ENCODE measurements at places on chromosomes 11 and 22.

DNA sequence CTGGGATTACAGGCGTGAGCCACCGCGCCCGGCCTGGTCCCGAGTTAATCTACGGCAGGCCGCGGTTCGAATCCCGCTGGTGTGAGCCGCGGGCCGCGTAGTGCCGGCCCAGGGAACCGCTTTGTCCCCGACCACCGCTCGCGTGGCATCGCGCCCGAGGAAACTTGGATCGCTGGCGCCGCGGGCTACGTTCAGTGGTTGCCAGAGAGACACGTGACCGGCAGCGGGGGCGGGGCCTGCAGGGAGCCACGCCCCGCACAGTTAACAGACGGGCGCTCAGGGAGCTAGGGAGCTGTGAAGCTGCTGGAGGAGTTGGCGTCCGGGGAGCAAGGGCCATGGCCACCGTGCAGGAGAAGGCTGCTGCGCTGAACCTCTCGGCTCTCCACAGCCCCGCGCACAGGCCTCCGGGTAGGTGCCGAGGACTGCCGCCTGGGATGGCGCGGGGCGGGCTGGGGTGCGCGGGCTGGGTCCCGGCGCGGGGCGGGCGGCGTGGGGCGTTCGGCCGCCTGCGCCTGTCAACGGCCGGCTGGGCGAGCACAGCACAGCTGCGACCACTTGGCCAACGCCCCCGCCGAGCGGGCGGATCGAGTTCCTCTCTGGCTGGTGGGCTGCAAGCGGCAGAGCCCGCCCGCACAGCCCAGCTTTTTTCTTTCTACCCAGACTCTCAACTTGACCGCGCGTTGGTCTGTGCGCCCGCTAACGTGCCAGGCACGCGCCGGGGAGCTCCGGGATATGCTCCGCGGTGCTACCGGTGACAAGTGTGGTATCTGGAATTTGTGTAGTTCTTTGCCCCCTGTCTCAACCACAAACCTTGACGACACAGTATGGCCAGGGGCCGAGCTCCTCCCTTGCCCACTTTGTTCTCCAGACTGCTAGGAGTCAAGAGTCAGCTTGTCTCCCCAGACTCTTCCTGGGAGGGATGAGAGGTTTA is at the start of gene DEPDC7:
Gene DEPDC7, plus strand, starts transcription at position 258 of the 931 bp plus-strand sequence. Its CDS starts 78 bp downstream, at position 336.
- DNase-seq, result peak; percentile 56

GRCh38 chr11:15179167-15179566 is 64.4 kb downstream of the INSC start:
- no peak for DNase-seq

GRCh38 chr11:65907878-65908277 is 7.7 kb upstream of the FOSL1 start:
- DNase-seq, result no peak

- no peak for DNase-seq
Measured at GRCh38 chr22:21100149-21101032, 54.6 kb downstream of the LRRC74B start.

- DNase-seq, result no peak
Measured at GRCh38 chr11:47351156-47352126, 1.1 kb downstream of the MYBPC3 start.

- peak; percentile 10 for DNase-seq
Measured at GRCh38 chr22:41021613-41022454, 70.6 kb upstream of the EP300 start.

GRCh38 chr22:40001800-40002577 is 7.2 kb downstream of the FAM83F start:
- no peak for DNase-seq

DNA sequence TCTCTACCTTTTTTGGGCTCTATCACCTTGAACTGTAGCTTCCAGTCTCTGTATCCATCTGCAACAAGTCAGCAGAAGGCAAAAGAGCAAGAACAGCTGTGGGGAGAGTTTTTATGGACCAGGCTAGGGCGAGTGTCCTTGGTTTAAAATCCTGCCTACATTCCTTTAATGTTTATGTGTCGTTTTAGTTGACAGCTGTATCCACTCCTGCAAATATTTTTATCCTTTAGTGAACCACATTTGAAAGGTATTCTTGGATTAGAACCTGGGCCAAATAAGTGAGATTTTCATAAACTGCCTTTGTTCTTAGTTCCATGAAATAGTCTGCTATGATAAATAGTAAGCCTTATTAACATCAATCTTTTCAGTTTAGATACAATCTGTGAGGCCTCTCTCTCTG is 712.2 kb downstream of the ETS1 start:
- DNase-seq, result no peak

GRCh38 chr22:26897384-26897783 is 240.0 kb downstream of the MIAT start:
- no peak for DNase-seq

DNA sequence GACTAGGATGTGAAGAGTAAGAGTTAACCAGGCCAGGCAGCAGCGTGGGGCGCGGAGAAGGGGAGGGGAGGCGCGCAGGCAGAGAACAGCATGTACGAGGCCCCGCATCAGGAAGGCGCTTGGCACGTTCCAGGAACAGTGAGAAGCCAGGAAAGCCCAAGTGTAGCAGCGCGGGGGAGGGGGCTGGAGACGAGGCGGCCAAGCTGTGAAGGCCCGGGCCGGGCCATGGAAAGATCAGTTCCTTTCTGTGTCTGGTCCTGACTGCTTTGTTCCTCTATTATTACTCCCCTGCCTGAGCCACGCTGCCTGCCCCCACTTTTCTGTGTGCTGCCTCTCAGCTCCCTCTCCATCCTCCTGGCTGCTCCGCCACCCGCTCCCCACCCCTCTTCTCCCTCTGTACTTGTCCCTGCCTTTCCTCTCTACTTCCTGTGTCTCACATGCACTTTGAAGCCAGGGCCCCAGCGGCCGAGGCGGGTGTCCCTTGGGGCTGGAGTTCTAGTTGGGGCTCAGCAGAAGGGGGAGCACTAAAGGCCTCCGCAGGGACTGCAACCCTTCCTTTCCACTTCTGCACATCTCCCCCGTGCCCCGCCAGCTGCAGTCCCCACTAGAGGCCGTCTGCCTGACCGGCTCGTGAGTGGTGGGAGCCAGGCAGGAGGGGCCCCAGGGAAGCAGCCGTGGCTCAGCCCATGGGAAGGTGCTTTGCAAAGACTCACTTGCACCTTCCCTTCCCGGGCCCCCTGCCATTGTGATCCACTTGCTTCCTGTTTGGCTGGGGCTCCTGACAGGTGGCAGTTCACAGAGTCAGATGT is 63.7 kb downstream of the PRDM11 start:
- DNase-seq, result no peak

DNA sequence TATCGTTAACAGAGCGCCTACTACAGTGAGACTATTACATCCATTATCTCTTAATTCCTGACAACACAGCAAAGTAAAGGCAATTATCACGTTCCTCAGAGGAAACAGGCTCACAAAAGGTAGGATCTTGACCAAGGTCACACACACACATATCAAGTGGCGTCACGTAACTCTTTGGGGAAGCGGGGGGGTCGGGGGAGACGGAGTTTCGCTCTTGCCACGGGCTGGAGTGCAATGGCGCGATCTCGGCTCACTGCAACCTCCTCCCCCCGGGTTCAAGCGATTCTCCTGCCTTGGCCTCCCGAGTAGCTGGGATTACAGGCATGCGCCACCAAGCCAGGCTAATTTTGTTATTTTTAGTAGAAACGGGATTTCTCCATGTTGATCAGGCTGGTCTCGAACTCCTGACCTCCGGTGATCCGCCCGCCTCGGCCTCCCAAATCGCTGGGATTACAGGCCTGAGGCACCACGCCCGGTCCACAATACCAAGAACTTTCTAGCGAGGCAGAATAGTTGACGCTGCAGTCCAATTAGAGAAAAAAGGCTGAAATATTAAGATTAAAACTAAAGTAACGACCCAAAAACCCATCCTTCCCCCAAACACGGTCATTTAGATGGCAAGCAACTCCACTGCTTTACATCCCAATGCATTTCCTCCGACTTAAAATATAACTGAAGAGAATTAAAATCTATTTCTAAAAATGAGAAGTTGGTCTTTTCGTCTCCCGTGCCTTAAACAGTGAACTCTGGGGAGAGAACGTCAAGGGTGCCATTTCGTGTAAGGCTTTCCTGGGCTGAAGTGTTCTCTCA is 1.2 kb downstream of the DDX17 start:
- DNase-seq, result peak; percentile 29

DNA sequence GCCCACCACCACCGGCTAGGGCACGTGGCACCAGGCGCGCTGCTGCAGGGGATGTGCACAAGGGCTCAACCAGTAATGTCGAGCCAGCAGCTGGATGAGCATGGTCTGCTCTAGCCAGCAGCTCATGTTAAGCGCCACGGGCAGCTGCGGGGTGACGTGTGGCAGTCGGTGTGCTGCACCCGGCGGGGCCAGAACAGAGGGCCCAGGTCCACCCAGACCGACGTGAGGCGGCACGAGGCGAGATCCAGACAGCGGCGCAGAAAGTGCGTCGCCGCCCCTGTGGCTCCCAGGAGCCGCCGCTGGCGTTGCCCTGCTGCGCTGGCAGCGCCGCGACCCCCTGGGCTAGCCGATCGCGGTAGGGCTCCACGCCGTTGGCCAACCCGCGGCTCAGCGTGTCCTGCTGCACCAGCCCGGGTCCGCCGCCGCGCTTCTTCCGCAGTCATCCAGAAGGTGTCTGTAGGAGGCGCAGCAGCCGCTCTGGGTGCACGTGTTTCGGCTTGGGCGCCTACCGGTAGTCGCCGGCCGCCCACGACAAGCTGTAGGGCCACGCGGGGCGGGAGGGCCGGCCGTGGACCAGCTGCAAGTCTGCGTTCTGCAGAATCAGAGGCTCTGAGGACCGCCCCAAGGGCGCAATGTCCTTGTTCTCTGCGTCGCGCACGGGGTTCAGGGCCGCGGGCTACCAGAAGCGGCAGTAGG is 4.6 kb upstream of the GALR3 start:
- peak; percentile 36 for DNase-seq

Data from stimulated activated CD4-positive, alpha-beta T cell treated with anti-CD3 and anti-CD28 coated beads, TNF-alpha, amount 100 ng/mL, for 4 hours (primary cell).